ENCODE measurements at places on chromosomes 6 and 20.
A peak's percentile ranks its signal among the peaks of the same experiment; 100 is the strongest.

DNA sequence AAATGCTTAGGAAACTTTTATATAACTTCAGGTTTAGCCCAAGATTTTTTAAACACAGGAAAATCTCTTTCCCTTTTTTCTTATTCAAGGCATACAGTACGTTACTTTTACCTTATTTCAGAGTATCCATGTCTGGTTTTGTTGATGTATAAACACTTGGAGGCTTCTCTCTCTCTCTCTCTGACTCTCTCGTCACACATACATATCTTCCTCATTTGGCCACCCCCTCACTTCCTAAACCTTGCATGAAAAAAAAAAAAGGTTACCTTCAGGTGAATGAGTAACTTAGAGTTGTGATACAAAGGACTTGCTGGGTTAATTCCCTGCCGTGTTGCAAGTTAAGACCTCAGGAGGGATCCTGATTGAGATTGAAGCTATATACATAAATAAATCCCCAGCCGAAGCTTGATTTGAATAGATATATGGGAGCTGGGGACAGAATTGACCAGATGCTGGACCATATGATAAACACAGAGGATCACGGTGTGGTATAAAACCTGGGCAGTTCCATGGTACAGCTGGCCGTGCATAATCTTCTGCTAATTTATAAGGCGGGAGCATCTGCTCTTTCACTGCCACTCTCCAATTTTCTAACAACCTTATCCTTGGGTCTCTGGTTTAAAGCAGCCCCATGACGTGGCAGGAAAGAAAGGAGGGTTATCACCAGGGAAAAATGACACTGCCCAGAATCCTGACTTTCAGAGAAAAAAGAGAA is 55.1 kb upstream of the IL20RA start:
- DNase-seq = no peak

DNA sequence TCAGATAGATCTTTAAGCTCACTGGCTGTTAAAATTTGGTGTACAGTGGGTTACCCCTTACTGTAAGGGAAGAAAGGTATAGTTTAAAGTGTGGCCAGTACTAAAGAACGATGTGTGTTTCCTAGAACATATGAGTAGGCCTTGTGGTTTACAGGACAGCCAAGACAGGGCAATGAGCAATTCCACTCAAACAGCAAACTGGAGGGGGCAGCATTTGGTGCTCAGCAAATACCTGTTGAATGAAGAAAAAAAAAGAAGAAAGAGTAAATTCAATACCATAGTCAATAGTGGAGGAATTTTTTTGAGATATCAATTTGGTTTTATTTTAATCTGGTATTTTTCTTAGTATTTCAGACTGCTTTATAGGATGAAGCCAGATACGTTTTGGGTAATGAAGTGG is 3.8 kb upstream of the NCOA5 start:
- DNase-seq = no peak

DNA sequence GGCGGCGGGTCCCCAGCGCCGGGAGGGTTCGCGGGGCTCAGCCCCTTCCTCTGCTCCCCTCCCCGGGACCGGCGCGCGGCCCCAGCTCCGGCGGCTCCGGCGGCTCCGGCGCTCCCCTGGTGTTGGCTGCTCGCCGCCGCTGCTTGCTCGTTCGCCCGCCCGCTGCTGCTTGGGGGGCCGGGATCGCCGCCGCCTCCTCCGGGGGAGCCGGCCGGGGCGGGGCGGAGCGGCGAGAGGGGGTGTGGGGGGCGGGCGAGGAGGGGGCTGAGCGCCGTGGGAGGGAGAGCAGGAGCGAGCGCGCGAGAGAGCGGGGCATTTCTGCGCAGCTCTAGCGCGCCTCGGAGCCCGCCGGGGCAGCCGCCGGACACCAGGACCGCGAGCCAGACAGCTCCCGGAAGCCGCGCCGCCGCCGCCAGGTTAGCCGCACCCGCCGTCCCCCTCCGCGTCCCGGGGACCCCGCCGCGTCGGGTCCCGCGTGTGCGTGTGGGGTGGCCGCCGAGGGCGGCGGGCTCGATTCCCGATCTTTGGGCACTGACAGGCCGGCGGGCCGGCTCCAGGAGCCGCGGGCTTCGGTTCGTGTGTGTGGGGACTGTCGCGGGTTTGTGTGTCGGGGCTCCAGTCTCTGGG is 62.0 kb upstream of the EPB41L1 start:
- no peak for DNase-seq

GRCh38 chr6:37840940-37841300 is 21.4 kb downstream of the ZFAND3 start:
- DNase-seq = no peak

- no peak for DNase-seq
Measured at GRCh38 chr6:108667993-108668392, 107.3 kb downstream of the FOXO3 start.

GRCh38 chr6:149464411-149464810 is 20.4 kb downstream of the ZC3H12D start:
- DNase-seq = no peak

GRCh38 chr20:11522366-11522741 is 395.3 kb upstream of the BTBD3 start:
- no peak for DNase-seq

DNA sequence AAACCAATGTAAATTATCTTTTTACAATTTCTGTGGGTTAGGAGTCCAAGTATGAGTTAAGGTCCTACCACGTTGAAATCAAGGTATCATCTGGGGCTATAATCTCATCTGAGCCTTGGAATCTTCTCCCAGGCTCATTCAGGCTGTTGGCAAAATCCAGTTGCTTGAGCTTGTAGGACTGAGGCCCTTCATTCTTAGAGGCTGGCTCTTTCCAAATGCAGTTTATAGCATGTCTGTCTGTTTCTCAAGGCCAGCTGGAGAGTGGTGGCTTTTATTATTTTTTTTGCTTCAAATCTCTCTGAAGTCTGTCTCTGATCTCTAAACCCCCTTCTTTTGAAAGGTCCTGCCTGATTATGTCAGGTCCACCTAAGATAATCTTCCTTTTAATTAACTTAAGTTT is 177.2 kb upstream of the ASCC3 start:
- DNase-seq = no peak

DNA sequence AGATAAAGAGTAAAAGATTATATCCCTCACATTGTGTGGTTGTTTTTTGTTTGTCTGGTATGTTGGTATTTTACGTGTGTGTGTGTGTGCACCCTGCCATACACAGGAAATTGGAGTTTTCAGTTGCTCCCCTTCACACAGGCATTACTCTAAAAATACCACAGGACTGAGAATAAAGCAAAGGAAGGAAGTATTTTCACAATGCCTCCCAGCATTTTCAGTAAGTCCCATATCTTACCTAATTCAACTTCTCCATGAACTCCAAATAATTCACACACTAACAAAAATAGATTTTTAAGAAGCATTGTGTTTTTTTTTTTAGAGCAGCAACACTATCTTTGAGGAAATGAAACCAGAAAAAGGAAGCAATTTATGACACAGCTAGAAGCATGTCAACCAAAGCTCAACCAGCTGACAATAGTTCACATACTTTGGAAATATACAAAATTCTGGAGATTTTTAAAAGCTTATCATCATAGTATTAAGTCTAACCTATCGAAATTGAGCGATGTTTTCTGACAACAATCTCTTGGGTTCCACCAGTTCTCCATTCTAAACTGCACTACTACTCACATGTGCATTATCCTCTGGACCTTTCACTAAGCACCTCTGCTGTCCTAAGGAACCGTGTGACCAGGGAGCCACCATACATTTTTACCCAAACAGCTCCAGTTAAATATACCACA is 2.1 kb downstream of the UBE2J1 start:
- peak; percentile 47 for DNase-seq

DNA sequence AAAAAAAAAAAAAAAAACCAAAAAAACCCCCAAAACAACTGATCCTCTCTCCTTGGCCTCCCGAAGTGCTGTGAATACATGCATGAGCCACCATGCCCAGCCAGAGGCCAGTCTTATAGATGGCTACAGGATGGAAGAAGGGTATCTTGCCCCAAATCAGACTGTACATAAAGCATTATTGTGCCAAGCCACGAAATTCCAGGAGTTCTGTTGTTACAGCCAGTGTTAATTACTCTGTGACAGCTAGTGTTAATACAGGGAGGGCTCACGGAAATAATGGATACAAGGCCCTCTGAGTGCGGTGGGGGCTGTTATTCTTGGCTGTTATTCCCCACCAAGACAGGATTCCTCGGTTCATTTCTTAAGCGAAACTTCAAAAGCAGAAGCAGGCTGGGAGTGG is 1.4 kb upstream of the CLPSL2 start:
- DNase-seq = no peak

- DNase-seq = peak; percentile 97
Measured at GRCh38 chr20:58650776-58651558, at the start of gene STX16. Gene STX16, plus strand, starts transcription at chr20:58651283. Its CDS starts 724 bp downstream, at chr20:58652007.

GRCh38 chr6:161292145-161292544 is 18.3 kb upstream of the AGPAT4 start:
- DNase-seq = peak; percentile 6

DNA sequence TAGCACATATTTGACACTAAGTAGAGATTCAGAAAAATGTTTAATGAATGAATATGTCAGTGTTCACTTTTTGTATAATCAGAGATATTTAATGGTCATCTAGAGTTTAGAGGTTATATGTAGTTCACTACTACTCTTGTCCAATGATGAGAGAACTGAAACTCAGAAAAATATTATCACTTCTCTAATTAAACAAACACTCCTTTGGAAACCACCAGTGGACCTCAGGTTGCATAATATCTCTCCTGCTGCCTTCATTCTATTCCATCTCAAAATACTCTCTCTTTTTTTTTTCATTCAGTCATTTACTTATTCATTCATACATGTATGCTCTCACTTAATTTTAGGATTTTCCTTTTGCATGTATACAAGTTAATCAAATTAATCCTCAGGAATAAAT is 423.1 kb upstream of the RNF217 start:
- no peak for DNase-seq

DNA sequence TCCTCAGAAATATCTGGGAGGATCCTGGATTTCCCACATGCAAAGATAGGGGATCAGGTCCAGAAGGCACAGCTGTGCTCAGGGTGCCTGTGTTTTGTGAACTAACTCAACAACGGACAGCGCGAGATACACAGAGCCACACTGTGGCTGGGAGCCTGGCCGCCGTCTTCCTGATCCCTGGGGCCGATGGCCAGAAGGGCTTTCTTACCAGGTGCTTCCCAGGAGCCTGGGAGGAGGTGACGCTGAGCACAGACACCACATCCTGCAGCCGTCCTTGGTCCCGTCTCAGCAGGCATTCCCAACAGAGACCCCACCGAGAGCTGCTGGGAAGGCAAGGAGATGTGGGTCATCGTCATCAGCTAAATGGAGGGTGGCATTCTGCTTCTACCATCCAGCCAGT is 144.6 kb upstream of the AFDN start:
- no peak for DNase-seq

DNA sequence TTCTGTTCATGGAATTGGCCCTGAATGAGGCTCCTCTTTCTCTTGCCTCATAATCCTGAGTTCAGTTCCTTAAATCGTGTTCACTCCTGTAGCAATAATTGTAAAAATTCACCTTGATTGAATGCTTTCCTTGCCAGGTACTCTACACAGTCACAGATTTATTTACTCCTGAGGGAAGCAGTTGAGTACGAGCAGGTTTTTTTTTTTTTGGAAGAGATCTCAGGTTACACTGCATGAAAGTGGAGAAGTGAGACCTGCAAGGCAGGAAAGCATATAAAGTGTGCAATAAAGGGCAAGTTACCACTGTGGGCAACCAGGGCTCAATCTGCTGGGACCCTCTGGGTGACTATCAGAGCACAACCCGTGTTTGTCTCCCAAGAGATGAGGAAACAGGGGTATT is 93.0 kb upstream of the DOK5 start:
- DNase-seq = no peak

GRCh38 chr6:129501740-129502660 is 208.0 kb downstream of the ARHGAP18 start:
- no peak for DNase-seq

DNA sequence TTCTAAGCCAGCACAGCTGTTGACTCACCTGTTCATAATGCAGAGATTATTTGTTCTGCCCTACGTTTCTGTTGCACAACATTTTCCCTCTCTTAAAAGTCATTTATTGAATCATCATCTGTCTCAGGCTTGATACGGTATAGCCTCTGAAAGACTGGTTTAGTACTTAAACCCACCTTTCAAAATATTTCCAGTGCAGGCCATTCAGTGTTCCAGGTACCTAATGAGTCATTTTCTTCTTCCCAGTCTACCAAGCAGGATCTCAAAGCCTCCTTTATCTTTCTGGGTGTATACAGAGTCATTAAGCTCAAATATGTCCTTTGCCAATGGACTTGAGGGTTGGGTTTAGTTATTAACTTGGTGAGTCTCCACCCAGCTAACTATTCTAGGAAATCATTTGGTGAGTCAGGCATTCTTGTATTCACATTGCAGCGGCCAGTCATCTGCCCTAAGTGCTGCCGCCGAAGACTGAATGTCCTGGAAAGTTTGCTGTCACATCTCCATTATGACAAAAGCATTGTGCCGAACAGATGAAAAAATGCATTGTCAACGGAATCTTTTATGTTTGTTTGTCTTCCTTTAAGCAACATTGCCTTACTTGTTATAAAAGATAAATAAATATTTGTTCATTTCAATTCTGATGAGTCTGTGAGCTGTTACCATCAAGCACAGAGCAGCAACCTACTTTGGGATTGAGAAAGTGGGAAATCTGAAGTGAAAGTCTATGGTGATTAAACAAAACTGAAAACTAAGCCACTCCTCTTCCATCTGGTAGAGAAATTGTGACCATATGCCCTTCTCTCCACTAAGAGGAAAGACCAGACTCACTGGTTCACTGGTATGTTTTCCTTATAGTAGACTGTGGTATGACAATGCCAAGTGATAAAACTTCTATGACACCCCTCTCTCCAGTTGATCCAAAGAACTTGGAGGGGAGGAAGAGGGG is 14.3 kb upstream of the FAM135A start:
- peak; percentile 42 for DNase-seq

DNA sequence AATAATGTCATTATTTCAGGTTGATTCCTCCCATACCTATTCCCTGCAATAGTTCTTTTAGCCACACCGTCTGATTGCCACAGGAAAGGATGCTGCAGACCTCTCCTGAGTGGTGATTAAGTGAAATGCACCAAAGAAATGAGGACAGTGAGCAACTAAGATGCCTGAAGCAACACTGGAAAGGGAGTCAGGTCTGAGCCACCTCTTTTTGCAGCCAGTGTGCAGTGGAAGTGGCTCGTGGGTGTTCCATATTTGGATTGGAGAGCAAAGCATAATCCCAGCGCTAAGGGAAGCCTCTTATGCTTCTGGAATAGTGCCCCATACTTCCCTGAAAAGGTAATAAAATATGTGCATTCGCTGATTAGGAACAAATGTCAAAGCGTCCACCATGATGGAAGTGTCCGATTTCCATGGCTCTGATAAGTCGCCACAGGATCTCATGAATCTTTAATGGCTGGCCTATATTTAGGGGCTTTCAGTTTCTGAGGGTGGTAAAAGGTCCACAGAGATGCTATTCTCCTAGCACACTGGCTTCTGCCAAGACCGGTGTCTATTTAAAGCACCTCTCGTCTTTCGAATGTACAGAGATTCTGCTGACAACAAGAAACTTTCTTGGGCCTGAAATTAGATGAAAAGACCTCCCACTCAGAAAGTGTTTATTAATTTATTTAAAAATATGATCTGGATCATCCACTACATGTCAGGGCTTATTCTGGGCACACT is 253.9 kb downstream of the SLC24A3 start:
- DNase-seq = no peak

GRCh38 chr6:110769923-110770322 is 45.3 kb downstream of the CDK19 start:
- no peak for DNase-seq

- no peak for DNase-seq
Measured at GRCh38 chr6:167925026-167925425, 72.4 kb upstream of the KIF25 start.

Data from A673 (cell line).